ENCODE measurements at places on chromosomes 4 and X.

- no peak for DNase-seq
Observed at GRCh38 chr4:184375027-184375426, 99.3 kb downstream of the IRF2 start.

- DNase-seq: no peak
Observed at GRCh38 chr4:131288441-131288840, 1860.7 kb upstream of the PCDH10 start.

- no peak for DNase-seq
Observed at GRCh38 chr4:80592950-80593349, 257.4 kb downstream of the CFAP299 start.

DNA sequence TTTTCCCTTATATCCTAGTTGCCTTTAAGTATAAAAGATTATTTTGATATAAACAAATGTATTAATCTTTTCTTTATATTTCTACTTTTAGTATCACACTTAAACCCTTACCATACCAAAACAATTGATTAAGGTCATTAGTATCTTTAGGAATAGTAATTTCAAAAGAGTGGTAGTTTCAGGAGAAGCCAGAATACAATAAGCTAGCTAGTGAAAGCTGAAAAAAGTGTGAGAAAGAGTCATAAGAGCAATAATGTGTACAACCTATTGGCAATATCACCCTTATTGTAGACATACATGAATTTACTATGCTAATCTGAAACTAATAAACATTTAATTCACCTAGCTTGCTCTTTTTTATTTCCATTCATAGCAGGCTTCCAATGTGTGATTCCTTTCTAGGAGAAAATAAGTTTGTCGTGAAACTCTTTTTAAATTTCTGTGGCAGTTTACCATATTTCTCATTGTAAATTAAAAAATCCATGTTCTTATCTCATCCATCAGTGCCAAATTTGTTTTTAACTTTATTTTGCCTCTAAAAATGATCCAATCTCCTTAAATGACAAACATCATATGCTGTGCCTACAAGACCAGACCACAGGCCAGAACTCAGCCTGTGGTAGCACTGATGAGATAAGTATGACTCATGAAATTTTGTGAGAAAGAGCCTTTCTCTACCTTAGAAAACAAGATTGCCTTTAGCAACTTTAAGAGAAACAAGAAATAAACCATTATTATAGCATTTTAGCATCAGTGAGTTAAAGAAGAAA is 8.1 kb downstream of the NEK1 start:
- peak; percentile 11 for DNase-seq

GRCh38 chr4:177964693-177965168 is 522.5 kb upstream of the AGA start:
- no peak for DNase-seq

DNA sequence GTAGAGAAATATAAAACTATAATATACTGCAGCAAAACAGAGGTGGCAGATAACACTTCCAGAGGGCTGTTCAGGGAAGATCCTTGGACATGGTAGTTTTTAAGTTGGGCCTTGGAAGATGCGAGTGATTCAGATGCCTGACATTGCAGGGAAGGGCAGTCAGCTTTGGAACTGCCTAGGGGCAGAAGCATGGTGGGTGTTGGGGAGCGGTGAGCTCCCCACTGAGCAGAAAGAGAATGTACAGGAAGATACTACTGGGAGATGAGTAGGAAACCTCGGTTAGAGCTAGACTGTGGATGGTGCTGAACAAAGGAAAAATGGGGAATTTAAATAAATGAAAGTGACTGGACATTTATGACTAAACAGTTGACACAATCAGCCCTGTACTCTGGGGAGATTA is 24.9 kb upstream of the SEC24B start:
- no peak for DNase-seq

DNA sequence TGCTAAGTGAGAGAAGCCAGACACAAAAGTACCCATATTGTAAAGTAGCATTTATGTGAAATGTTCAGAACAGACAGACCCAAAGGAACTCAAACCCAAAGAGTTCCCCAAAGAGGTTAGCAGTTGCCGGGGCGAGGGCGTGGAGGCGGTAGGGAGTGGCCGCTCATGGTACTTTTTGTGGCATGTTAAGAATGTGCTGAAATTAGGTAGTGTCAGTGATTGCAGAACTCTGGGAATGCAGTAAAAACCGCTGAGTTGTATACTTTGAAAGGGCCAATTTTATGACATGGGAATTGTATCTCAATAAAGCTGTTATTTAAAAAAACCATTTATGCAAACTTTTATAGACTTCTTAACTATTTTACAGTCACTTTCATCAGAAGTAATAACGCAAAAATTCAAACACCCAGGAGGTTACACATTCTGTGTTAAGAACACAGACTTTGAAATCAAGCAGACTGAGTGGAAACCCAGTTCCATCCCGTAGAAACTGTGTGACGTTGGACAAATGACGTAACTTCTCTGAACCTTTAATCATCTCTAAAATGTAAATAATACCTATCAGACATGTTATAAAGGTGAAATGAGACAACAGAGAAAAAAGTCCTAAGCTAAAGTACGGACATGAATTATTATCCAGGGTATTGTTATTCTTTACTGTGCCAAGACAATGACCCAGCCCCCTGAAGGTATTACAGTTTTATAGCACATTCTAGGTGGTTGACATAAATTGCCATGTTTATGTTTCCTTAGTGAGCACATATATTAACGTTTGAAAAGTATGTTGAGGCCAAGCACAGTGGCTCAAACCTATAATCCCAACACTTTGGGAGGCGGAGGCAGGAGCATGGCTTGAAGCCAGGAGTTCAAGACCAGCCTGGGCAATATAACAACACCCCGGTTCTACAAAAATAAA is 19.7 kb downstream of the ZFP42 start:
- DNase-seq: no peak

DNA sequence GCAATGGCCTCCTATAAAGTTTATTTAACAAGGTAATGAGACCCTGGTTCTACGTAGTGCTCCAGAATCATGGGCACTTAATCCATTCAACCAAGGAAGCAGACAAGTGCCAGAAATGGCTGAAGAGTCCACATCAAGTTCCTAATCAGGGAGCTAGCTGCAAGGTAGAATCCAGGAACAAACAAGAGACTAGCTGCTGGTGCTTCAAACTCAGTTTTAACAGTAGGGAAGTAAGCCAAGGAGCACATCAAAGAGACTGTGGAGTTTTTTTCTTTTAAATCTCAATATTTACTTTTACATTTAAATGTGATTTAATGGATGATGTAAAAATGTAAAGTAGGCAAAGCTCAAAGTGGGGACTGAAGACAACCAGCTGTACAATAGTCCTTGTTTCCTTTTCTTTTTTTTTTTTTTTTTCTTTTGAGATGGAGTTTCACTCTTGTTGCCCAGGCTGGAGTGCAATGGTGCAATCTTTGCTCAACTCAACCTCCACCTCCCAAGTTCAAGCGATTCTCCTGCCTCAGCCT is 630.4 kb downstream of the CCSER1 start:
- DNase-seq: no peak

GRCh38 chr4:24574236-24574635 is 10.1 kb downstream of the DHX15 start:
- DNase-seq: no peak

DNA sequence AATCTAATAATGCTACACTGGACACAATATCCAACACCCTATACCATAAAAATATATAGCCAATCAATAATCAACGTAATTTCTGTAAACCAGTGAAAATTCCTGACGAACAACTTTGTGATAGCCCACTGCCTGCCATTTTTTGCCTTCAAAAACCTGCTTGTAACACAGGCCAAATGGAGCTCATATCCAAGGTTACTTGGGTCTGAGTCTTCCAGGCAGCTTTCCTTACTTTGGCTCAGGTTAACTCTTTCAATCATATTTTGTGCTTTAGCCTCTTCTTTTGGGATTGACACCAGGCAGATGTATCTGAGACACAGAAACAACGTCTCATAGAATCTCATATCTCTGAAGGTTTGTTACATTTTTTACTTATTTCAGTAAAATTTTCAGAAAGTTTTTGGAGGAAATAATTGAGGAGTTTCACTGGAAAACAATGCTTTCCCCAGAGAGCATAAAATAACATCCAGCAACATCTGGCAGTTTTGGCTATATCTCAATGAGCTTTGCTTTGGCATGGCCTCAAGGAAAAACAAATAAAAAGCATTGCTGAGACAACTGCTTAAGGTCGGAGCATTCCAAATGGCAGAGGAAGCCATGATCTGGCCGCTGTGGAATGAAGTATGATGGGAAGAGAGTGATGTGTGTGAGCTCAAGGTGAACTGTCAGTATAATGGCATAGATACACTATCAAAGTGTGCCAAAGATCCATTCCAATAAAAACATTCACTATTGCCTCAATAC is 162.9 kb upstream of the SPIN4 start:
- no peak for DNase-seq

- no peak for DNase-seq
Observed at GRCh38 chr4:143281507-143282190, 55.0 kb upstream of the GAB1 start.

GRCh38 chrX:12115377-12115776 is 22.9 kb upstream of the FRMPD4 start:
- DNase-seq: no peak

DNA sequence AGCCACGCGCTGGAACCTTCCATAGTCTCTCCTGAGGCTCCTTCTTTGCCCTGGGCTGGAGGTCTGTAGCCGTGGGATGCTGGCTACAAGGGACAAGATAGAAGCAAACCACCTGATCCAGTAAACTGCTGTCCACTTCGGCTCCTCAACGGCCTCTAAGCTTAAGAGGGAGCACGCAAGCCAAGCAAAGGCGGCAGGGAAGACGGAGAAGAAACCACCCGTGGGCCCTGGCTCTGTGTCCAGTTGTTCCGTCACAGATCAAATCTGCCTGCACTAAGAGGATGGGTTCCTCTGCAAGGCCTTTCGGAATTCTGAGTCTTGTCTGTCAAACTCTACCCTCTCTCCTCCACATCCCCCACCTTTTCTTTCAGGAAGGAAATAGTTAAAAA is 401 bp upstream of the EDNRA start:
- no peak for DNase-seq

DNA sequence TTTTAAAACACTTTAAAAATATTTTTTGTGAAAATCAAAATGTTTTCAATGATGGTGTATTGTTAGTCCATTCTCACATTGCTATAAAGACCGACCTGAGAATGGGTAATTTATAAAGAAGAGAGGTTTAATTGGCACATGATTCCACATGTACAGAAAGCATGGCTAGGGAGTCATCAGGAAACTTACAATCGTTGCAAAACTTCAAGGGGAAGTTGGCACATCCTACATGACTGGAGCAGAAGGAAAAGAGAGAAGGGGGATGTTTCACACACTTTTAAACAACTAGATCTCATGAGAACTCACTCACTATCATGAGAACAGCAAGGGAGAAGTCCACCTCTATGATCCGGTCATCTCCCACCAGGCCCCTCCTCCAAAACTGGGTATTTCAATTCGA is 110.7 kb downstream of the TMEM47 start:
- DNase-seq: no peak

GRCh38 chr4:88705805-88706492 is 8.3 kb upstream of the NAP1L5 start:
- no peak for DNase-seq

GRCh38 chr4:69239557-69240168 is 25.1 kb upstream of the UGT2B11 start:
- no peak for DNase-seq

DNA sequence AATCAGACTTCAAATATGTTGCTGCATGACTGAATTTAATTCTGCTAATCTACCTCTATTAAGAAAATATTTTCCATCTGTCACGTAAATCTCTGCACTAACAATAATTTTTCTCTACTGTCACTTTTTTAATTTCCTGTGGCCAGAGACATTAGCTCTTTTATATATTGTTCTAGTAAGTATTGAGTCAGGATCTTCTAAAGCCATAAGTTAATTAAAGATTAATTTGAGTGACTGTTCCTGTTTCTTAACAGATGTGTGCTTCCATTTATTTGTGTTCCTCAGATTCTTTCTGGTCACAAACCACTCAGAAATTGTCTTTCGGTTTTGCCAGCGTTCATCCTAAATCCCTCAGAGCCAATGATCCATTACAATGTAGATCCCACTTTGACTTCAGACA is 2.4 kb upstream of the SMR3B start:
- DNase-seq: no peak

- DNase-seq: no peak
Observed at GRCh38 chr4:31741326-31741725, 1021.2 kb downstream of the PCDH7 start.

GRCh38 chr4:38014421-38014852 is 54.2 kb downstream of the PTTG2 start:
- DNase-seq: no peak

DNA sequence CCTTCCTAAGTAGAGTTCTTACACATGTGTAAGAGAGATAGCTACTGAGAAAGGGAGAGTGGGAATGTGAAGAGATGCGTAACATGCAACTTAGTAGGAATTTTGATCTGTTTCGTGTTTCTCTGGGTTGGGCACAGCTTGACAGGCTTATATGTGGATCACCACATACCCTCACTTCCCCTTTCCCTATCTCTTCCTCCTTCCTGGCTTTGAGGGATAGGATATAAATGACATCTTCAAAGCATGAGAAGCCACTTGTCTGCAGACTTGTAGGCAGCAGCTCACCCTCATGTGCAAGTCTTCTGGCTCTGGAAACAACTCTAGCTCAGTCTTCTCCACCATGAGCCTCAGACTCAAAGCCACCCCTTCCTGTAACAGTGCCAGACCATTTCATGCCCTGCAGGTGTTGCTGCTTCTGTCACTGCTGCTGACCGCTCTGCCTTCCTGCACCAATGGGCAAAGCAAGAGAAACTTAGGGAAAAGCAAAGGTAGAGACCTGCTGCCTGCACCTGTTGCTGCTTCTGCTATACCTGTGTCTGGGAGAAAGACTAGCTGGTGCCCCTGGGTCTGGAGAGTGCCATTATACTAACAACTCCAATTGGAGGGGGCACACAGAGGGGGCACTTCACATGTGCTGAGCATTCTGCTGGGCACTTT is 5.4 kb upstream of the PF4V1 start:
- no peak for DNase-seq

GRCh38 chrX:31670245-31670644 is 598.4 kb upstream of the FTHL17 start:
- no peak for DNase-seq

DNA sequence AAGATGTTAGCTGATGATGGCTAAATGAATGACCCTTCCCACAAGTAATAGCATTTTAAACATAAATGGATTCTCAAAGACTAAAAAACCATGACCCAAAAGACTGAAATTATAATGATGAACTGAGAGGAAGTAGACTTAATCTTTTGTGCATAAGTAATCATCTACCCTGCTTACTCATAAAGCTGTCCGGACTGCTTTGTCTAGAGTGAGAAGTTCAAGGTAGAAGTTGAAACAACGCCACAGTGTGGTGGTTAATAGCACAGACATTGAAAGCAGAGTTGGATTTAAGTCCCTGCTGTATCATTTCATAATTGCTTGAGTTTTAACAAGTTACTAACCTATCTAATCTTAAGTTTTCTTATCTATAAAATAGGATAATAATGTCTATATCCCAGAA is 346.6 kb downstream of the CENPC start:
- peak; percentile 6 for DNase-seq

DNA sequence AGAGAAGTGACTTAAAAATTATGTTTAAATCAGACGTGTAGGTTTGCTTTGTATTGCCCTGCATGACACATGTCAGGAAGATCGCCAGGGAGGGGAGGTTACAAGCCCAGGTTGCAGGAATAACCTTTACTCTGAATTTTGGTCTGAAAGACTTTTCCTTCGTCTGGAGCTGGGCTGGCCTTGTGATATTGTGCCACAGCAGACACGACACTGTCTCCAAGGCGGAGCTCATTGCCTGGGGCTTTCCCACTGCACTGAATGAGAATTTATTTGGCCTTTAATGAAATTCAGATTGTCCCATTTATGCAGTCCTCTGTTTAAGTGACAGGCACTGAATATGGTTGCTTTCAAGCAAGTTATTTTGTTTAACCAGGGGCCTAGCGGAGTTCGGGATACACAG is 45.1 kb downstream of the RHOH start:
- DNase-seq: no peak

Measured in KG1 (cell line).